ENCODE measurements at places on chromosomes 7 and 10. TPM values are rescaled to one million over a fixed set of nuclear protein-coding genes. Genes with fewer than 3 reads are reported as not detected.

DNA sequence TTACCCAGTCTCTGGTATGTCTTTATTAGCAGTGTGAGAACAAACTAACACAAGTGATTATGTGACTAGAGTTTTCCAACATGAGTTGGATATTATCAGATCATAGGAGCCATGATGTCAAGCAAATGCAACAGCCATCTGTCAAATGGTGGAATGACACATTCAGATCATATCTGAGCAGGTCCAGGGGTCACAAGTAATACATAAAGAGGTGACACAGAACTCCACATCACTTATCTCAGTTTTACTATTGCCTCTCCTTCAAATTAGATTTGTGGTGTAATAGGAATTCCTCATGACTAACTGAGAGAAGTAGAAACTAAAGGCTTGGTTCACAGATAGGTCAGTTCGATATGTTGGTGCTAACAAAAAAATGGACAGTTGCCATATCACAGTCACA lies 12.2 kb upstream of the SAMD9L start:
- H3K4me1 ChIP-seq: peaks cover 8% of the 10 kb centered on the region
- DNase-seq: no peak

DNA sequence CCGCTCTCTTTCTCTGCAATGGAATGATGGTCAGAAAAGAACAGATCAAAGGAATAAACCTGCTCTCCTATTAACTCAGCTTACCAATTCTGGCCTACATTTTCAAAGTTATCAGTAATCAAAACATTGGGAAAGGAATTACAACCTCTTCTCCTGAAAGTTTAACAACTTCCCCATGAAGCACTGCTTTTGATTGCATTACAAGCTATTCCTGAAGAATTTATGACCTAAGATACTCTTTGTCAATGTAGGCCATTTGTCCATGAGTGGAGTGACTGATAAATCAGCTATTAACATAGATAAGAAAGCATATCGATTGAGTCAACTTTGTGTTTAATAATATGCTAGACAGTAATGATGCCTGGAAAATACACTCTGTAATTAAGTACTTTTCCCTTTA lies 271.7 kb upstream of the C7orf33 start:
- H3K4me3 ChIP-seq: no peak overlapping the region
- H3K27ac ChIP-seq: no peak overlapping the region
- no peak for DNase-seq
- H3K27me3 ChIP-seq: no peaks in the 10 kb centered on the region
- no peaks in the 10 kb centered on the region for H3K4me1 ChIP-seq
- no peaks in the 10 kb centered on the region for H3K36me3 ChIP-seq

DNA sequence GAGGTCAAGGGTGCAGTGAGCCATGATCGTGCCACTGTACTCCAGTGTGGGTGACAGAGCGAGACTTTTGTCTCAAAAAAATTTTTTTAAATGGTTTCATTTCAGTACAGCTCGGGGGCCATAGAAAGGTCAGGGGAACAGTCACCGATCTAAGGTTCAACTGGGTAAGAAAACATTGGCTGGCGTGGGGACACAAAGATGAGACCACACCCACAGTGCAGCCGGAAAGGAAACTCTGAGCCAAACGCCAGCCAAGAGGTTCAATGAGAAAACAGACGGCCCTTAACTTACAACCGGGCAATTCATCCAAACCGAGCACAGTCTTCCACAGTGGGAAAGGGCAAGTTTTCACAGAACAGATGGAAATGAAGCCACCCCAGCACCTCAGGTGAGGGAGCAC lies 65.1 kb downstream of the SLC37A3 start:
- H3K27ac ChIP-seq: no peak overlapping the region
- no peaks in the 10 kb centered on the region for H3K4me1 ChIP-seq
- no peak for DNase-seq
- no peak overlapping the region for H3K4me3 ChIP-seq

DNA sequence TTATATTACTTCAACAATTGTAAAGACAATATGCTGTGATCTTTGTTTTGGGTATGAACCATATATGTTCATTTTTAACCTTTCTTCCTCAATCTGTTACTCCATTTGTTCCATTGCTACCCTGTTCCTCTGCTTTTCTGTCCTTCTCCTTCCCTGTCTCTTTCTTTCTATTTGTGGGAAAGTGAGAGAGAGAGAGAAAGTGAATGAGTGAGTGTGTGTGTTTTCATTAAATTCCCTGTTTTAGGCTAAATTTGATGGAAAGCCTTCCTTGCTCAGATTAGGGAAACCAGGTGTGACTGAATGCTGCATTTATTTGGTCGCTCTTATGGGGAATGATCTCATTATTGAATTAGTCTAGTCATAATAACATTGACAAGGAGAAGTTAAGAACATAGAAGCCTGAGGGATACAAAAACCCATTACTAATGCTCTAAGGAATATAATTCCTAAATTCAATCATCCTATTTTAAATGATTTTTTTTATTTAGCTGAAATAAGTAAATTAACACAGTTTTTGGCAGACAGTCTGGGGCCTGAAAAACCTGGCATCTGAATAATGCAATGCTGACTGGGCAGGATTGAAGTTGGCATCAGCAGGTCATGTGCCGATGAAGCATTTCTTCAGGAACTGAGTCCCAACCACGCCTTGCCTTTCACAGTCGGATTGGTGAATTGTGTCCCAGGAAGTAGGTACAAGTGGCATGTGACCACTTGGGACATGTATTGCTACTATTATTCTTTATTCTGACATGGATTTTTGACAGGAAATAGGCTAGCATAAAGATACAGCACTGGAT lies 117.6 kb upstream of the LRGUK start:
- H3K4me3 ChIP-seq: no peak overlapping the region
- H3K36me3 ChIP-seq: peaks cover 3% of the 10 kb centered on the region
- DNase-seq: no peak
- H3K27me3 ChIP-seq: no peaks in the 10 kb centered on the region
- H3K4me1 ChIP-seq: no peaks in the 10 kb centered on the region

GRCh38 chr7:16710651-16711050 lies 42.9 kb upstream of the TSPAN13 start:
- no peaks in the 10 kb centered on the region for H3K4me1 ChIP-seq
- DNase-seq: no peak
- H3K27me3 ChIP-seq: no peaks in the 10 kb centered on the region
- H3K4me3 ChIP-seq: no peak overlapping the region
- no peak overlapping the region for H3K27ac ChIP-seq

- H3K4me1 ChIP-seq: peaks cover 45% of the 10 kb centered on the region
- H3K36me3 ChIP-seq: peaks cover 26% of the 10 kb centered on the region
Measured at GRCh38 chr7:6385909-6386560, 61.7 kb downstream of the DAGLB start.

GRCh38 chr7:131538071-131538812 lies 18.2 kb downstream of the PODXL start:
- H3K4me1 ChIP-seq: no peaks in the 10 kb centered on the region
- H3K4me3 ChIP-seq: no peak overlapping the region
- no peaks in the 10 kb centered on the region for H3K27me3 ChIP-seq
- H3K27ac ChIP-seq: no peak overlapping the region

GRCh38 chr10:5953676-5954075 lies 23.7 kb downstream of the IL15RA start:
- no peak for DNase-seq
- H3K27ac ChIP-seq: peak overlapping the region; percentile 48
- no peak overlapping the region for H3K4me3 ChIP-seq
- no peaks in the 10 kb centered on the region for H3K4me1 ChIP-seq
- peaks cover 12% of the 10 kb centered on the region for H3K36me3 ChIP-seq

DNA sequence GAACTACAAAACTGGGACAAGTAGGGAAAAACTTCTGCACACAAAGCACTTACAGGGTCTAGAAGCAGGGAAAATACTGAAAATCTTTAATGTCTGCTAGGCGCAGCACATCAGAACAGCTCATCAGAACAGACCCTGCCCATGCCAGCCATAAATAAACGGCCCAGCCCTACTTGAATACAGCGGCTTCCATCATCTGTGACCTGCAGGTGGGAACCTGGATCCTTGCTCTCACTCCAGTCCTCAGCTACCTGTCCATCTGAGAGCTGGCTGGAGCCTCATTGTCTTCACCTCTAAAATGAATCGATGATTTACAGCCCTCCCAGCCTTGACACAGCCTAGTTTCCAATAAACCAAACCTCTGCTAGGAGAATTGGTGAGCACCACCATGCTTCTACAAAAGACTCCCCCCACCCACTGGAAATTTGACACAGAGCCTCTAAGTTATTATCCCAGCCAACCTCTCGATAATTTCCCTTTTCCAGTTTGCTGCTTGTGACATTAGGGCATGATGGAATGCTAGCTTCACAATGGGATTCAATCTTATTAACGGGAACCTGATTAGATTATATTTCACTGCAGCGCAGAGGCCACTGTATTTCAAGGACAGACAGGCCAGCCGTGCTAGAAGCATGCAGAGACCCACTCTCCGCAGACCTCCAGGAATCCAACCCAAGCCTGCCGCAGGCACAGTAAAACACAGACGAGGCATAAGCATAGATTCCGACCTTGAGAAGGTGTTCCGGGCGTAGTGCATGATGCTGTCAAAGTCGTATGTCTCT lies 61.6 kb upstream of the OPALIN start:
- no peaks in the 10 kb centered on the region for H3K36me3 ChIP-seq
- H3K27me3 ChIP-seq: peaks cover 10% of the 10 kb centered on the region
- H3K4me3 ChIP-seq: no peak overlapping the region
- no peak overlapping the region for H3K27ac ChIP-seq

DNA sequence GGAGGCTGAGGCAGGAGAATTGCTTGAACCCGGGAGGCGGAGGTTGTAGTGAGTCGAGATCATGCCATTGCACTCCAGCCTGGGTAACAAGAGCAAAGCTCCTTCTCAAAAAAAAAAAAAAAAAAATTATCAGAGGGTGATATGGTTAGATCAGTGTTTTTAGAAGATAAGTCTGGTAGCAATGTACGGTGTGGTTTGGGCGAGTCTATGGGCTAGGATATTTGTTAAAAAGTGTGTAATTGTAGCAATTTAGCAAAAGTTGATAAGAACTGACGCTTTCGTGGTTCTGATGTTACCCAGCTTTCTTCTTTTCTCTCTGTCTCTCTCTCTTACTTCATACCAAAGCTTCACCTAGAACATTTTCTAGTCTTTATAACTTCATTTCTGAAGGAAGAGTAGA lies 6.9 kb upstream of the CYP51A1 start:
- no peaks in the 10 kb centered on the region for H3K36me3 ChIP-seq
- peaks cover 6% of the 10 kb centered on the region for H3K4me1 ChIP-seq
- no peak overlapping the region for H3K27ac ChIP-seq

DNA sequence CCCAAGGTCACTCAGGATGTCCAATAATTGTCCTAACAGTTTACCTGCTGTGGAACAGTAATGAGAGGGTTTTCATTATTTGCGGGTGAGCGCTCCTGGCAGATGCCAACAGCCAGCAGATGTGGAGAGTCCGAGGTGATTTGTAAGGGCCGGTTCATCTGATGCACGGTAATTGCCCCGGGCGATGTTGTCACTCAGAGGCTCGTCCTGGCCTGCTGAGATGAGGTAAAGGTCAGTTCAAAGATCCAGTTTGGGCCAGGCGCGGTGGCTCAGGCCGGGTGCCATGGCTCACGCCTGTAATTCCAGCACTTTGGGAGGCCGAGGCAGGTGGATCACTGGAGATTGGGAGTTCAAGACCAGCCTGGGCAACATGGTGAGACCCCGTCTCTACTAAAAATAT lies 16.9 kb downstream of the LHPP start:
- H3K4me3 ChIP-seq: no peak overlapping the region
- no peaks in the 10 kb centered on the region for H3K36me3 ChIP-seq
- no peak for DNase-seq
- peaks cover 2% of the 10 kb centered on the region for H3K4me1 ChIP-seq
- no peak overlapping the region for H3K27ac ChIP-seq

DNA sequence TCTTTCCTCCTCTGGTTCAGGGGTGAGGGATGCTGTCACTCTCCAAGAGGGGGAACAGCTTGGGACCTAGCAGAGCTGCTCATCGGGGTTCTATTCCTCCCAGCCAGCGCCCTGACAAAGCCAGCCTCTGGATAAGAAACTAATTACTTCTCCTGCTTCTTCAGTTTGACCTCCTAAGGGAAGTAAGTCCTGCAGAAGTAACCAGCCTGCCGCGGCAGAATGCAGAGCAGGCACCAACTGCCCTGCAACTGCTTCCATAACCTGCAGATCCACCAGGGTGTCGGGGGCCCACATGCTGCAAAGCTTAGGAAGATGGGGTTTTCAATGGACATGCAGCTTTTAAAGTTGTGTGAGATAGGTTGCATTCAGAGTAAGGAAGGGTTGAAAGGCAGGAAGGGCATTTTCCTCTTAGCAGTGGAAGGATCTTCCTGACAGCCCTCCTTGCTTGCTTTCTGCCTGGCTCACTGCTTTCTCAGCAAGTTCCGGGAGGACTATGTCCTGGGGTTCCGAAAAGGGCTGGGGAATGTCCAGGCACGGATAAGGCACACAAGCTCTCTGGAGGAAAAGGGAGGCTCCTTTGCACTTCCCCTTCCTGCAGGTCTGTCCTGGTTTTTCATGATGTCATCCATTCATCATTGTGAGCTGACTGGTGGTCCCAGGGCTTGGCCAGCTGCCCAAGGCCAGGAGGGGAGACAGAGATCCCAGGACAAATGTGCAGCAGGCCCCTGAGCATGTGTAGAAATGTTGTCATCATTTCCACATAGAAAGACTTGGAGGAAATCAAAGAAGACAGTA lies 24.3 kb upstream of the CALU start:
- no peaks in the 10 kb centered on the region for H3K36me3 ChIP-seq
- H3K4me3 ChIP-seq: no peak overlapping the region
- peaks cover 26% of the 10 kb centered on the region for H3K27me3 ChIP-seq
- H3K4me1 ChIP-seq: no peaks in the 10 kb centered on the region
- H3K27ac ChIP-seq: no peak overlapping the region

GRCh38 chr10:116669832-116670644 lies 49.3 kb downstream of the PNLIPRP2 start:
- DNase-seq: no peak
- H3K27ac ChIP-seq: no peak overlapping the region
- H3K27me3 ChIP-seq: peaks cover 14% of the 10 kb centered on the region
- H3K36me3 ChIP-seq: no peaks in the 10 kb centered on the region

GRCh38 chr7:96786261-96786997 lies 76.8 kb upstream of the SEM1 start:
- no peak overlapping the region for H3K27ac ChIP-seq
- no peak overlapping the region for H3K4me3 ChIP-seq
- H3K4me1 ChIP-seq: peaks cover 4% of the 10 kb centered on the region
- H3K36me3 ChIP-seq: no peaks in the 10 kb centered on the region
- peaks cover 4% of the 10 kb centered on the region for H3K27me3 ChIP-seq

GRCh38 chr7:5666361-5666760 lies 115.1 kb downstream of the RNF216 start:
- peaks cover 10% of the 10 kb centered on the region for H3K36me3 ChIP-seq
- peaks cover 21% of the 10 kb centered on the region for H3K4me1 ChIP-seq
- H3K27ac ChIP-seq: peak overlapping the region; percentile 3
- DNase-seq: no peak
- no peaks in the 10 kb centered on the region for H3K27me3 ChIP-seq

- H3K36me3 ChIP-seq: peaks cover 15% of the 10 kb centered on the region
- peaks cover 9% of the 10 kb centered on the region for H3K4me1 ChIP-seq
- DNase-seq: no peak
- H3K27ac ChIP-seq: no peak overlapping the region
- no peak overlapping the region for H3K4me3 ChIP-seq
Measured at GRCh38 chr7:128032605-128033235, 1.5 kb upstream of the LRRC4 start.

MYL10 gene
- total RNA-seq: not detected
